ENCODE measurements at places on chromosomes 2 and 18.

GRCh38 chr2:181104512-181105115 lies 124.2 kb downstream of the UBE2E3 start:
- peak; percentile 38 for DNase-seq

DNA sequence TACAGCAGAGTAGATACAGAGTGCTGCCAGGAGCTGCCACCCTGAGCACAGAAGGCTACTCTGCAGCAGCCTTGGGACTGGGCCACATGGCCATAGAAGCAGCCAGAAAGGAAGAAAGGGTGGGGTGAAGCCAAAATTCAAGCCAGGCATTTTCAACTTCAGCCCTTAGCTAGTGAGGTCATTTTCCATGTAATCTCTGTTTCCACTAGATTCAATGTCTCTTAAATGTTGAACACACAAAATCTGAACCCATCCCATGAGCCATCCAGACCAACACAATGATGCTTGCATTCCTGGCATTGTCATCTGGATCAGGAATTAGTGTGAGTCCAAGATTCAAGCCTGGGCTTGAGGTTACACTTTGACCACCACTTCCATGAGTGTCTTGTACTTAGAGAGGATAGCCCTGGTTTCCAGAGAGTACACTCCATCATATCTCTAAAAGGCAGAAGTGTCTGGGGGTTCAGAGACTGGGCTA lies 243.6 kb downstream of the OSR1 start:
- DNase-seq, result no peak

- DNase-seq, result no peak
Observed at GRCh38 chr2:34552337-34552736, 953.2 kb upstream of the FAM98A start.

- DNase-seq, result no peak
Observed at GRCh38 chr2:96495982-96496629, 9.1 kb downstream of the NEURL3 start.

- no peak for DNase-seq
Observed at GRCh38 chr2:174338147-174338605, 3.4 kb downstream of the SP9 start.

- no peak for DNase-seq
Observed at GRCh38 chr2:240123821-240124650, 12.1 kb downstream of the COPS9 start.

GRCh38 chr18:66587430-66587829 lies 16.5 kb downstream of the CDH19 start:
- no peak for DNase-seq

DNA sequence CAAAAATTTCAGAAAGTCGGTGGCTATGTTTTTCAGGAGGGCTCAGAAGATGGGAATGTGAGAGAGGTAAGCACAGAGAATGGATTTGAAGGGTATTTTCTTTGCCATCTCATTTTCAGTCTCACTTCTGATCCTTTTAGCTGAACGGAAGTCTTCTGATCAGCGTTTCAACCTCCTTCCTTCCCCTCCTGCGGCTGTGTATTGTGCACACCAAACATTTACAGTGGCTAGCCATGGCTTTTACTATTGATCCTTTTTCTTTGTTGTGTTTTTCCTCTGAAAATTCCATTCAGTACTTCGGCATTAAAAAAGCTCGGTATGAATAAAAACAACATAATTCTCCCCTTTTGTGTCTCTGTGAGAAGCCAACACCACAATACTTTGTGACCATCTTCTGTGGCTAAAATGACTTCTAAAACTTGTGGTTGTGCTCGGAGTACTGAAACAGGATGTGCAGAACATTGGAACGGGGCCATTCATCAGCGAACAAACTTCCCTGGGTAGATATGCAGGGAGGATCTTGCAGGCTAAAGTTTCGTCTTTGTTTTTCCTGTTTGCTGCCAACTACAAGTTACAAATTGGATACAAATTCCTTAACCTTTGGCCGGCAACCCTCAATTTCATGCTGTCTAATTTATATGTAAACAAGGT lies 260.8 kb upstream of the FAM98A start:
- DNase-seq, result no peak

DNA sequence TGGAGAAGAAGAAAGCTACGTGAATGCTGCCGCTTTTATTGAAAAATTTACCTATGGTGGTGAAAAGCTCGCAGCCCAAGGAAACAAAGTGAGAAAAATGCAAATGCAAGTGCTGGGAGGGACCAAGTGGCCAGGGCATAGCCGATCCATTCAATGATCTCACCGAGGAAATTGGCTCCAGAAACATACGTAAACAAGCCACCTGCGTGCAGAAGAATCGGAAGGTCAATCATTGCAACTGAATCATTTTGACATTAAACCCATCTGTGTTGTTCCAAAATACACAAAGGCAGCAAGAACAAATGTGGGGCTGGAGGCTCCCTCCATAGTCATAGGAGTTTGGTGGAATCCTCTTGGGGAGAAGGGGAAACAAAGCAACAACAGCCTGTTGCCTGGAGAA lies 51.5 kb downstream of the SRD5A2 start:
- no peak for DNase-seq

- DNase-seq, result peak; percentile 20
Observed at GRCh38 chr2:152585830-152586484, 131.3 kb downstream of the PRPF40A start.

GRCh38 chr2:207951734-207952470 lies 73.4 kb downstream of the PLEKHM3 start:
- no peak for DNase-seq

DNA sequence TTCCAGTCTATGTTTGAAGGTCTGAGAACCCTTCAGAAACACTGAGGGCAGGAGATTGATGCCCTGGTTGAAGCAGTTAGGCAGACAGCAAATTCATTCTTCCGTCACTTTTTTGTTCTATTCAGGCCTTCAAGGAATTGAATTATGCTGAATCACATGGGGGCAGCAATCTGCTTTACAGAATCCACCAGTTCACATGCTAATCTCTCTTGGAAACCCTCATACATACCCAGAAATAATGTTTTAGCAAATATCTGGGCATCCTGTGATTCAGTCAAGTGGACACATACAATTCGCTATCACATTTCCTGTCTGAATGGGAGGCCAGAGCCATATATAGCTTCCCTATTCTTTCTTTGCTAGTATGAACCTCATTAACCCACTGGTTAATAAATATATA lies 301.4 kb upstream of the CNTNAP5 start:
- DNase-seq, result no peak

GRCh38 chr2:169838743-169839489 lies 11.7 kb downstream of the UBR3 start:
- DNase-seq, result no peak

DNA sequence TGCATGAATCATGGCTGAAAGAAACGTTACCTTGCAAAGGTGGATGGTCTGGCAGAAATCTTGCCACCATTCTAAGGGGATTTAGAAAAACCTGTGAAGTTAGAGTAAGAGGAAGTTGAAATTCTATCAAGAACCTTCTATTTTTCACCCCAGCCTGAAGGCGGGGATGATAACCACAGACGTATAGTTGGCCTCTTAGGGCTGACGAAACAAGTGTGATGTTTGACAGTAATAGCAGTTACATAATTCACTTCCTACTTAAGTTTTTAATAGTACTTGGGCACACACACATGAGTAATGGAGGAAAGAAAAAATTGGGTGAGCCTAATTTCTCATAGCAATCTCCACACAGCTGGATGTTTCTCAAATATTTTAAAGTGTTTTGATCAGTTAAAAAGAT lies 336.6 kb upstream of the SALL3 start:
- DNase-seq, result no peak

GRCh38 chr2:8985561-8986326 lies 17.7 kb downstream of the MBOAT2 start:
- no peak for DNase-seq

GRCh38 chr2:238851026-238851425 lies 3.1 kb downstream of the TWIST2 start:
- DNase-seq, result no peak

Data from activated CD4-positive, alpha-beta T cell treated with anti-CD3 and anti-CD28 coated beads, Interleukin-2, amount 50 U/mL, for 16 hours (primary cell).